ENCODE measurements at places on chromosomes 7 and 10.

DNA sequence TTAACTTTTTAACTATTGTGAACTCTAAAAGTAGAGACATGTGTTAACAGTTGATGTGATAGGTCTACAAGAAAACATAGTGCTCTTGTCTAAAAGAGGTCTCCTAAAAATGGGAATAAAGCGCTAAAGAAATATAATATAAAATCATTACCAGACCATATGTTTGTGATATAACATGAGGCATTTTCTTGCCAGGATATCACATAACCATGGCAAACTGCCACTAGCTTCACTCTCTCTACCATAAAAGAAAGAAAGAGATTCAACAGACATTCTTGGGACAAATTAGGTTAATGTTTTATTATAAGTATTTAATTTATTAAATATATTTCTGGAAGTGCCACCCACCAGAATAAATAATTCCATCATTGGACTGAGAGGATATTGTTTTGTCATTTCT, 115.0 kb downstream of the TMEM26 start:
- DNase-seq: no peak

DNA sequence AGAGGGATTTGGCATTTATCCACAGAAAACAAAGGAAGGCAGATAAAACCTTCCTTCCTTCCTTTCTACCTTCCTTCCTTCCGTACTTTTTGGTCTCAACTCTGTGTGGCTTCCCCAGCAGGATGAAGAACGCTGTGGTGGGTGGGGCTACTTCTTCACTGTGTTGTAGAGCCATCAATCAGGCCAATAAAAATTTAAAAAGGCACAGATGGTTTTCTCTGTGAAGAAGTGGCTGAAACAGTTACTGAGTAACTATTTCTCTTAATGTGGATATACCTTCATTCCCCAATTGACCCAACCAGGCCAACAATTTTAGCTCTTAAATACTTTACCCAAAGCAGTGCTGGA, 75.8 kb downstream of the ZNF92 start:
- DNase-seq: no peak

- no peak for DNase-seq
Measured at GRCh38 chr7:23449941-23450340, 20.4 kb downstream of the IGF2BP3 start.

DNA sequence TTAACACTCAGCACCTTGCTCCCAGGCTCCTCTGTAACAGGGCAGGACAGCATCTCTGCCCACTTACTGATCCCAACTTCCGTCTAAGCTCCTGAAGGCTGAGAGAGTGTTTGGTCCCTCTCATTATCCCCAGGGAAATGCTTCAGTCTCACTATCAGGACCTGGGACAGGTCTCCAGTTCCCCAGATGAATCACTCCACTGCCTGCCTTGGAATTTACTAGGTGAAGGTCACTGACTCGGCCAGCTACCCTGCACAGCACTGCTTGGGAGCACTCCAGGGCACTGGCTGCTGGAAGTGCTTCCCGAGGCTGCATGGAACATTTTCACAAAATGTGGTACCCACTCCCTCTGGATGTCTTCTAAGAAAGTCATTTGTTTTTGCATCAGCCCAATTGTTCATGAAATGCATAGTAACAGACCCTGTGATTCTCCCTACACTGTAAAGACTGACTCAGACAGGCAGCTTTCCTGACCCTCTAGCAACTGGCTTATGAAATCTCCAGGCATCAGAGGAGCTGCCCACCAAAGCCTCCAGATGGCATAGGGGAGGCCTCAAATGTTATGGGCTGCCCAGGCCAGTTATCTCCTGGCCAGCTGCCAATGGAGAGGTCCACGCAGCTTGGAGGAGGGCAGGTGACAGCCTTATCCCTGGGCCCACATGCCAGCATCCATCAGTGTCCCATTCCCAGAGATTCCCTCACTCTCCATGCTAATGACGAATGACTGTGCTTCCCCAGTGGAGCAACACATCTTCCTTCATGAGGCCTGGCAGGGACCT, 89.1 kb downstream of the GFRA1 start:
- no peak for DNase-seq

- DNase-seq: no peak
Measured at GRCh38 chr7:113199841-113200240, 81.5 kb upstream of the SMIM30 start.

- no peak for DNase-seq
Measured at GRCh38 chr10:78414380-78414779, 380.7 kb downstream of the RPS24 start.

GRCh38 chr10:126110489-126111180, 214.3 kb downstream of the FANK1 start:
- no peak for DNase-seq

GRCh38 chr10:62109587-62110293, 158.9 kb downstream of the RTKN2 start:
- DNase-seq: no peak

- no peak for DNase-seq
Measured at GRCh38 chr10:78781251-78781913, 287.4 kb upstream of the ZMIZ1 start.

GRCh38 chr7:40147371-40148246, 12.8 kb downstream of the SUGCT start:
- DNase-seq: no peak

GRCh38 chr10:132464256-132465192, 67.5 kb downstream of the PWWP2B start:
- DNase-seq: no peak

DNA sequence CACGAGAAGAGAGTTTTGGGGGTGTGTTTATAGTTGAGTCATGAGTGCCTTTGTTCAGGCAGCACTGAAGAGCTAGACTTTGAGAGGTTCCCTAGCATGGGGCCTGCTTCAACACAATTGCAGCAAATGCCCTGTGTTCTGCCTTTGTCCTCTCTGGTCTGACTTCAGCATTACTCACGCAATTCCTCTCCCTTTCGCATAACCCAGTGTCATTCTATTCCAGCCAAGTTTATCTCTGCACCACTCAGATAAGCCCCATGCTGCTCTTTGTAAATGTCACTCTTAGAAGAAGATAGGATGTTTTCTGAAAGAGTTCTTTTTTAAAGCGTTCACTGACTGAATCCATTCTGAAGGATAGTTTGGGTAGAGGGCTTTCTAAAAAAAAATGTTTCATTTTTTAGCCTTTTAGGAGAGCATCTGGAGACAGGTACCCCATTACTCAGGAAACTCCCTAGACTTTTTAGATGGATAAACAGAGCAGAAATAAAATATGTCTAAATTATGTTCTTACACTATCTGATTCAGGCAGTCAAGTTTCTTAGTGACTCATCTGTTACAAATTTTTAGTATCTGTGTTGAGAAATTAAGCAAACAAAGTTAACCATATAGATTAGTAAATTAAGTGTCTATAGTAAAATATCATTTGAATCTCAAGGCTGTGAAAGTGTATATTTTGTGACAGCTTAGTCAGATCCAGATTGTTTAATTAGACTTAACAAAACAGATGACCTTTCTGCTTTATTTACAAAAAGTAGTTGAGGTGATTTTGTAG, 318.5 kb downstream of the GPR158 start:
- DNase-seq: no peak

GRCh38 chr7:12690041-12690878, 2.8 kb downstream of the ARL4A start:
- no peak for DNase-seq

DNA sequence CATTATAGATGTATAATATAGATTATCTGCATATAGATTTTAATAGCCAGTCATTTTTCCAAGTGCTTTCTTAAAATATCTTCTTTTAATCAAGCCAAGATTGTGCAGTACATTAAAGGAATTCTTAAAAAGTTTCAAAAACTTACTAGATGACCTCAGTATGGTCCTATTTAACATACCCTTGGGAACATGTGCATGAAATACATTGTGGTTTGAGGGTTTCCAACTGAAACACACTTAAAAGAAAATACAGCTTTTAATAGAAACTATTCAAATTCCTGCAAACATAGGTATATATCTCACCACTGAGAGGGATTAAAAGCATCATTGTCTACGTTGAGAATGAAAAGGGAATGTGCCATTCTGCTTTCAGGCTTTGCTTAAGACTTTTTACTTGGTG, 364.9 kb downstream of the SUGCT start:
- no peak for DNase-seq

DNA sequence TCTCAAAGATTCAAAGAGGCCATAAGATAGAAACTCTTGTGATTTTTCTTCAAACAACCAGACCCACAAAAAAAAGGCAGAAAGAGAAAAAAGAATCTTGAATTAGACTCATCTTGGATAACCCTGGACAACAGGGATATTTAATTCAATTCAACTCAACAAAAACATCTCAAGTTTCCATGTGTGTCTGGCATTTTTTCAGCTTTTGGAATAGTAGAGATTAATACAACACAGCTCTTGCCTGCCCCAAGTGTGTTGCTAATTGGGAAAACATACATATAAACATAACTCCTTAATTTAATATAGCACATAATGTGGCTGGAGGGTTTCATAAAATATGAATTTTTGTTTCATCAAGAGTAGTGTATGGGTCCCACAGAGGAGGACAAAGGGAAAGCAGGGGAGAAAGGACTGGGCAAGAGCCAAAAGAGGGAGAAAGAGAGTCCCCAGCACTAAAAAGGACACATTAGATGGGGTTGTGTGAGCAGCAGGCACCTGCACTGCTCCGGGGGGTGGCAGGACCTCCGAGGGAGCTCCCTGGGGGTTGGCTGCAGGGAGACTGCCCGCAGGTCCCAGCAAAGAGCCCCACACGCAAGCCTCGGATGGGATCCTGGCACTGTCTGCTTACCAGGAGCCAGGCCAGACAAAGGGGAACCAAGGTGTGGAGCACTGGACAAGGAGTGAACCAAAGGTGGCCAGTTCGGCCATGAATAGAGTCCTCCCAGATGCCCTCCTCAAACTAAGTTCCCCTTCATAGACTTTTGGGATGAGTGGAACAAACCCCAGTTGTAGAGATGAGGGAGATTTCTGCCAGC, 65.6 kb upstream of the TMEM72 start:
- DNase-seq: no peak

GRCh38 chr10:33260403-33261149, 73.9 kb downstream of the NRP1 start:
- DNase-seq: no peak

GRCh38 chr7:74029991-74030415, 2.0 kb downstream of the ELN start:
- DNase-seq: no peak

DNA sequence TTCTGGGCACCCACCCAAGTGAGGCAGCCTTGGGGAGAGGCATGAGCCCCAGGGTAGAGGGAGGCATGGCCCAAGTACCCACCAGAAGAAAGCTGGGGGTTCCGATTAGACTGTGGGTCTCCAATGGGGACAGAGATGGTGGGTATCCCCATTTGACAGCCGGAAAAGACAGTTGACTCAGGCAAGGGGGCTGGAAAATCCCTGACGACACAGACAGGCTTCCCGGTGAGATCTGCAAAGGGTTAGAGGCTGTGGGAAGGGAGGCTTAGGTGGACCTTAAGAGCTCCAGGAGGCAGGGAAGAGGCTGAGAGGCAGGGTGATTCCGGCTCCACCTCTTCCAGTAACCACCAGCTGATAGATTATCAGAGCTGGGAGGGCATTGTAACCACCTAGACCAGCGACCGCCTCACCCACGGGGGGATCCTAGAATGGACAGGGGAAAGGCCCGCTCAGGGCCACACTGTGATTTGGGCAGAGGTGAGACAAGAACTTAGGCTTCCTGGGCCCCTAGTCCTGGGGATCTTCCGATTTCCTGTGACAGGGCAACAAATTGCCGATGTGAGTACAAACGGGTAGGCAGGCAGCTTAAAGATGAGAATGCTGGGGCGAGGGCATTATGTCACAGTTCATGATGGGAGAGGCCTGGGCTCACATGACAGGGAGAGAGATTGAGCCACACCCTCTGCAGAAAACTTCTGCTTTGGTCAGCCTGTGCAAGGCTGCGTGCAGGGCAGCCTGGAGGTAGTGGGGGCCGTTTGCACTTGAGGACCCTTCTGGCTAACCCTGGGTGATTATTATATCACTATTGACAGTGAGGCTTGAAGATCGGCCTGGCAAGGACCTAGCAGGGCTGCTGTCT, 5.4 kb downstream of the TBATA start:
- DNase-seq: no peak

DNA sequence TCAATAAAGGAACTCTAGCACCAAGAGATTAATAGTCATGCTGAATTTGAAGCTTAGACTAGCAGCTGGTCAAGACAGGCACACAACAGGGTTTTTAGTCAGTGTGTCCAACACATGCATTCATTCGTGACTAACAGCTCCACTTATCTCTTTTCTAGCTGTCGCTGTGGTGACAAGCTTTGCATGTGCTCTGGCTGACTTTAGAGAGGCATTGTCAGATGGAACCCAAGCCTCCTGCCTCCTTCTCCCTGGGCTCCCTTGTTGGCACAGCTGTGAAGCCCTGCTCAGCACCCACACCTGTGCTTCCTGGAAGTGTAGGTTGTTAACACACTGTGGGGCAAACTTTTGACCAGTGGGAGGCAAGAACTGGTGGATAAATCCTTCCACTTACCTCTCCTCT, 9.8 kb upstream of the AGK start:
- no peak for DNase-seq

All from GM18507 (cell line).